ENCODE measurements at places on chromosomes 12 and 14.

GRCh38 chr14:75492832-75493591 is 29.3 kb upstream of the BATF start:
- DNase-seq = no peak

- no peak for DNase-seq
Measured at GRCh38 chr12:113249546-113249945, 28.3 kb downstream of the TPCN1 start.

GRCh38 chr12:48978291-48978740 is at the start of gene WNT1:
Gene WNT1, plus strand, starts transcription at chr12:48978322. Its CDS starts 329 bp downstream, at chr12:48978651.
- peak; percentile 25 for DNase-seq

DNA sequence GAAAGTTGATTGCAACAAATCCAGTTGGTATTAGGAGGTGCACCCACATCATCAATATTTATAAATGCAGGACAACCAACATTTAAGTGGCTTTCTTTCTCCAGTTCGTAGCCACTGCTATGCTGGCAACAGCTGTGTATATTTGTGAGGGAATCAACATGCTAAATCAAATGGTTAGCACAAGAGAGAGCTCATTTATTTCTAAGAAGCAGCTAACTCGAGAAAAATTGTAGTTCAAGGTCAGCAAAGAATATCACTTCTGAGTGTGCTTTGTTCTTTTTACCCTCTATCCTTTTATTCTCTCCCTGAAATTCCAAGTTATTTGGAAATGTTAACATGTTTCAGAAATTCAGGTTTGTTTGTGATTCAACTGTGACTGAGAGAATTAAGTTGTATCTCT is 137.3 kb downstream of the NAV3 start:
- no peak for DNase-seq

DNA sequence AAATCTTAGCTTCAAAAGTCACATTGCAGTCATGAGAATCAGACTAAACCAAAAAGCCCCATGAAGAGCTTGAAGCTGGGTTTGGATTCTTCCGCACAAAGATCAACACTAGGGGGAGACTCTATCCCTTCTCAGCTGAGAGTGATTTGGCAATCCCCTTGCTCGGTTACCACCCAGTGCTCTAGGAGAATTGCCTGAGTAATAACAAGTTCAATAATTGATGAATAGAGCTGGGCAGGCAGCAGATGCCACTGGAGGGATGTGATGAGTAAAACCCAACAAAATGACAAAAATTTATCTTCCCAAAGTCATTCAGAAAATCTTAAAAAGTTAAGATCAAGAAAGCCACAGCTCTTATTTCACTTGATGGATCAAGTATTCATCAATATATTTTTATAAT is 185.6 kb upstream of the ARID2 start:
- DNase-seq = peak; percentile 81

DNA sequence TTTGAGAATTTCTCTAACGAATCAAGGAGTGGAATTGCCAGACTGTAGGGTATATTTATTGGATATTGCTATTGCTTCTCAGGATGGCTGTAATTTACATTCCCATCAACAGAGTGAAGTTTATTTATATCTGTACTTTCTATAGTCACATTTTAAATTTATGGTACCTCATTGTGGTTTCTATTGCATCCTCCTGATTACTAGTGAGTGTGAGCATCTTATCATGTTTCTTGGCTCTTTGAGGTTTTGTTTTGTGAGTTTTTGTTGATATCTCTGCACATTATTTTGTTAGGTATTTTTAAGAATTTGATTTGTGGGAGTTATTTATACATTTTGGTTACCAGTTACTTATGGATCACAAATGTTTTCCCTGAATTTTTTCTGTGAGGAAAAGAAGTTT is 13.9 kb downstream of the DNM1L start:
- no peak for DNase-seq

DNA sequence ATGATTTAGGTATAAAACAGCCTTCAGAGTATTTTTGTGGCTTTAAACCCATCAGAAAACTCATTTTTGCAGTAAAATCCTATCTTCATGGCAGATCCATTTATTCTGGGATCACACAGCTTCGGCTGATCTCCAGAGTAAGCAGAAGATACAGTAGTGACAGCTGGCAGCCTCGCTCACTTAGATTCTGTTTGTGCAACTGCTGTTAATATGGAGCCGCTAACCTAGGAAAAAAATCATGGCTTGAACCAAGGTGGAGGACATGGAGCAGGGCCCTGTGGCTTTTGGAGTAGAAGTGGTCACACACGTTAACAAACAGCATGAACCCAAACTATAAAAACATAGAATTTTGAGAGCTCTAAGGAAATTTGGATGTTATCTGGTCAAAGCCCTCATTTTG is 137.2 kb upstream of the ARHGAP5 start:
- no peak for DNase-seq

DNA sequence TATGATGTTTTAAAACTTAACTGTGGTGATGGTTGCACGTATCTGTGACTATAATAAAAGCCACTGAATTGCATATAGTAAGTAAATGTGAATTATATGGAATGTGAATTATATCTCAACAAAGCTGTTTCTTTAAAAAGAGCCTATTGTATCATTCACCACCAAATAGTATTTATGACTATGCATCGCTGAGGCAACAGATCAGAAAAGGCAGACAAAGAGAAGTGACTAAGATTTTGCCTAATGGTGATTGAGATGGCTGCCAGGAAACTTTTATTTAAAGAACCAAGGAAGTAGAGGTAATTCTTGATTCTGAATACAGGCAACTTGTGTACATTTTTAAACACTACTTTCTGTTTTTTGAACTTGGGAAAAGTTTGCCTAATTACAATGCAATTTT is 31.7 kb downstream of the DHRS7 start:
- DNase-seq = no peak

Measured in CD4-positive, alpha-beta T cell treated with Interleukin-17A for 1 hour (primary cell).